ENCODE measurements at places on chromosomes 7 and 10.
A peak's percentile ranks its signal among the peaks of the same experiment; 100 is the strongest.

DNA sequence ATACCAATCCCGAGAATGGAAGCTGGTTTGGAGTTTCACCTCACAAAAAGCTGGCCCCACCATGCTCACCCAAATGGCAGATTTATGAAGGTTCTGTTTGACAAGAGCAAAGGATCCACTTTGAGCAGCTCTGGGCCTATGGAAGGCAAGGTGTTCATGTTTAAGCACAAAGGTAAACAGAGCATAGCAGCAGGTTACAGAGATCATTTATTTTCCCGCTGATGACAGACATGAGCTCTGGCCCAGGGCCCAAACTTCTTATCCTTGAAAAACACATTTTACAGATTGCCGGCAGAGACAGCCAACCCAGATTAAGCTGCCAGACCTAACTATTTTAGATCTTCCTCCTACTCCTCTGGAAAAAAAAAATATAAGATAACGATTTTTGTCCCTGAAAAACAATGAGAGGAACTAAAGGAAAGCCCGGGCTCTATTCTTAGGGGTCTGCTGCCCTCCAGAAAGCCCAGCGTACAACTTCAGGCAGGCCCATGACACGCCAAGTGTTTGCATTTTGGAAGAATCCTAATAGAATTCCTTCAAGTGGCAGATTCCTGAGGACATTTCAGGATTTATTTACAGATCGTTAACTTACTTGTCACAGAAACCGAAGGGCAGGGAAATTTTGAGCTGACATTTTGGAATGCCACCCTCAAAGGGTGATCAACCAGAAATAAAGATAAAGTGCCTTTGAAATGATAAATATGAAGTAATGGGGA, 40.0 kb downstream of the SYPL1 start:
- DNase-seq = no peak

GRCh38 chr10:120161111-120161510, 268.6 kb downstream of the SEC23IP start:
- DNase-seq = no peak

- no peak for DNase-seq
These were observed 181.6 kb downstream of the MLLT10 start for GRCh38 chr10:21715531-21716195.

- peak; percentile 31 for DNase-seq
These were observed 82.5 kb upstream of the CREB5 start for GRCh38 chr7:28329661-28330363.

DNA sequence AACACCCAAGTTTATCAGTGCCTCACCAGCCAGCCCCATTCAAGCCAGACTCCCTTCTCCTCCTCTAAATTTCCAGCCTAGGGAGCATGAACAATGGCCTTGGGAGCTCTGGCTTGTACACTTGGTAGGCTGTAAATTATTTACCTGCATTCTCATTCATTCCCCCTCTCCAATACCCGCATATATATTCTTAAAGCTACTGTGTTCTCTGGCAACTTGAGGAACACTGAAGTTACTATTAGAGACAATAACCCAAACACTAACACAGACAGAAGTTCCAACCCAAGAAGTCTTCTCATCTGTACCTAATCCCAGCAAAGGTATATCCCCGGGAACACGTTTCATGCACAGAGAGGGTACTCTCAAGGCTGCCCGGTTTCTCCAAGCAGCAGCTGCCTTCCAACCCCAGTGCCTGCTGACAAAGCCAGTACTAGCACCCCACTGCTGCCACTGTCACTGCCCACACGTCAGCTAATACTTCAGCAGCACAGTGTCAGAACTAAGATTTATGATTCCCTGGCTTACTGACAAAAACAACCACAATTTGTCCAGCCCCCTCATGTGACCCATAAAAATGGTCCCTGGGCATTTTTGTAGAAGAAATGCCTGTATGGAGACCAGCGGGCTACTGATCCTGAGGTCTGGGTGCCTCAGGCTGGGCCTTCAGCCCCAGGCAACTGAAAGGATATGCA, 3.1 kb downstream of the WDR91 start:
- no peak for DNase-seq

DNA sequence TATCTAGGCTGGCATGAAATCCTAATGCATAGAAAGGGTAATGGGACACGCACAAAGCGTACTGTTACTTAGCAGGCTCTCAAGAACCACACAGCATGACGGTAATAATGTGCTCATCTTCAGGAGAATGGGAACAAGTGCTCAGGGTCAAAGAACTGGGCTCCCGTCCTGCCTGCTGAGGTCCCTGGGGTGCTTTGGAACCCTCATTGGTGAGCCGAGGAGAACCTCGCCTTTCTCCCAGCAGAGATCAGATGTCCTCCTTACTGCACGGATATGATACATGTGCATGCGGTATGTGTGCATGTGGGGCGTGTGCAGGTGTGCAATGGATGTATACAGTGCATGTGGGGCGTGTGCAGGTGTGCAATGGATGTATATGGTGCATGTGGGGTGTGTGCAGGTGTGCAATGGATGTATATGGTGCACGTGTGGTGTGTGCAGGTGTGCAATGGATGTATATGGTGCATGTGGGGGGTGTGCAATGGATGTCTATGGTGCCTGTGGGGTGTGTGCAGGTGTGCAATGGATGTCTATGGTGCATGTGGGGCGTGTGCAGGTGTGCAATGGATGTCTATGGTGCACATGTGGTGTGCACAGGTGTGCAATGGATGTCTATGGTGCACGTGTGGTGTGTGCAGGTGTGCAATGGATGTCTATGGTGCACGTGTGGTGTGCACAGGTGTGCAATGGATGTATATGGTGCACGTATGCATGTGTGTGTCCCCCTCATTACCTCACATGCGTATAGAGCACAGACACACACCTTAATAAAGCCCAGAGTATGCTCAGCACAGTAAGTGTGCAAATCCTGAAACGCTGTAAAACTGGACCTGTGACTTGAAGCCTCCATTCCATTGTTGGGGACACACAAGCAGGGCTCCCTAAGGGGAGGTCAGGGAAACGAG, 336.3 kb downstream of the PTPRN2 start:
- DNase-seq = no peak

DNA sequence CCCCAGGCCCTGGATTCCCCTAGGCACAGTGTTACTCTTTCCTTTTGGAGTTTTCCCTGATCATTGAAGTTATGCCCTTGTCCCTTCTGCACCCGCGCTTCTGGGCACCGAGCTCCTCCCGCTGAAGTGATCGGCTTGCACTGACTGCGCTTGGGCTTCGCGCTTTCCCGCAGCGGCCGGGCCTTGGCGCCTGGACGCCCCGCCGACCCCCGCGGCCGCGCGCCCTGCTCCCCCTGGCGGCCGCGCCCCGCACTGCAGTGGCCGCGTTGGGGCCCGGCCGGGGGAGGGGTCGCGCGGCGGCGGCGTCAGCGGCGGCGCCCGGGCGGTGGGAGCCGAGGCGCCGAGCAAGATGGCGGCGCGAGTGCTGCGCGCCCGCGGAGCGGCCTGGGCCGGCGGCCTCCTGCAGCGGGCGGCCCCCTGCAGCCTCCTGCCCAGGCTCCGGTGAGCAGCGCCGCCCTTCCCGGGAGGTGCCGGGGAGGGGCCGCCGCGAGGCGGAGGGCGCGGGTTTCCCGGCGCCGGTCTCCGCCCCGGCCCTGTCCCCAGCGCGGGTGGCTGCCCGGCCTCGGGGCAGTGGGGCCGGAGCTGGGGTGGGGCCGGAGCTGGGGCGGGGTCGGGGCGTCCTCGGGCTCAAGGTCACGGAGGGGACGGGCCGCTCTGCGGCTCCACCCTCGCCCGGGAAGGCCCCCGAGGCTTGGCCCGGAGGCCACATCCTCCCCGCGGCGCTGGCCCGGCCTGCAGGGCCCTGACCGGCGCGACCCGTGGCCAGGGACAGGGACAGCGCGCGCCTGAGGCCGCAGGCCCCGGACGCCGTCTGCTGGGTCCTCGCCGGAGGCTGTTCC, at the start of gene NIPSNAP2:
TSS of gene NIPSNAP2 (plus strand) at position 325 of the 839 bp plus-strand sequence. CDS start at position 350, 25 bp downstream.
- peak; percentile 55 for DNase-seq

GRCh38 chr7:86898171-86898570, 161.3 kb downstream of the ELAPOR2 start:
- DNase-seq = no peak

GRCh38 chr10:4174197-4174596, 389.2 kb upstream of the KLF6 start:
- no peak for DNase-seq

- no peak for DNase-seq
These were observed 23.6 kb upstream of the HYAL4 start for GRCh38 chr7:123821320-123821719.
